ENCODE measurements at places on chromosomes 7 and 10.
A peak's percentile ranks its signal among the peaks of the same experiment; 100 is the strongest.

DNA sequence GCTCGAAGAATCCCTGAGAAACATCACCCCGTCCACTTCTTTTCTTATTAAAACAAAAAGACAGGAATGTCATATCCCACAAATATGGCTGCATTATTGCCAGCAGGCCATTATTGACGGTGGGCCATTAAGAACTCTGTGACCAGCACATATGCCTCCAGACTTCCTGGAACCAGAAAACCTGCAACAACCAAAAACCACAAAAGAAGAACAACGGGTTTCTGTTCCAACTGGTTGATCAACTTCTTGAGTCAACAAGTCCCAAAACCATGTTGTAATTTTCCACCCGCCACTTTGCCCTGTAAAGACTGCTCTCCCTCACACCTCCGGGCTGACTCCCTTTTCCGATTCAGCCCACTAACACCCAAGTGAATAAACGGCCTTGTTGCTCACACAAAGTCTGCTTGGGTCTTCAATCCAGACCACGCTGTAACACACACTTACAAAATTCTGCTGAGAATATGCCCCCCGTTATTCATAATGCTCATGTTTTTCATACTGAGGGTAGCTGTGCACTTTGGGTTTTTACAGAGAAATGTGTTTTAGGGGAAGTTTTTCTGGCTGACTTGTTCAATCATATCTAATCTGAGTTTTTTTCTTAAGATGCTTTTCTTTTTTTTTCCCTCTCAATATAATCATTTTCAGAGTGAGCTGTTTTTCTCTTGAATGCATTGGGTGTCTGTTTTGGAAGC lies 20.7 kb downstream of the ZNF107 start:
- peak; percentile 96 for DNase-seq

GRCh38 chr10:14611968-14612693 lies 162.6 kb downstream of the FAM107B start:
- no peak for DNase-seq

DNA sequence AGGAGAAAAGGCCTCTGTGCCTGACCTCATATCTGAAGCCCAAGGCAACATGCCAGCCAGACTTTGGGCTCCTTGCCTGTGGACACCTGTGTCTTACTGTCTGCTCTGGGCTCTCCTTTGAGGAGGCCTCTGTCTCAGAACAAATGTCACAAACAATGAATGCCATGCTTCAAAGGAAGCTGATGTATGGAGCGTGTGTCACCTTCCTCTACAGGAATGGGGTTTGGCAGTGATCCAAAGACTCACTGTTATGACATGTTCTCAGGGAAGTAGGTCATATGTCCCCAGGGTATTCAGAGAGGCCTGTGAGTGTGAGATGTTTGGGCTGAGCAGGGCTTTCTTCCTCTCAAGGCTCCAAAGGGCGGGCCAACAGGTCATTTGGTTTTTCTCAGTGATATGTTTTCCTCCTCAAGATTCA lies 38.4 kb downstream of the PTPRE start:
- DNase-seq = peak; percentile 93

DNA sequence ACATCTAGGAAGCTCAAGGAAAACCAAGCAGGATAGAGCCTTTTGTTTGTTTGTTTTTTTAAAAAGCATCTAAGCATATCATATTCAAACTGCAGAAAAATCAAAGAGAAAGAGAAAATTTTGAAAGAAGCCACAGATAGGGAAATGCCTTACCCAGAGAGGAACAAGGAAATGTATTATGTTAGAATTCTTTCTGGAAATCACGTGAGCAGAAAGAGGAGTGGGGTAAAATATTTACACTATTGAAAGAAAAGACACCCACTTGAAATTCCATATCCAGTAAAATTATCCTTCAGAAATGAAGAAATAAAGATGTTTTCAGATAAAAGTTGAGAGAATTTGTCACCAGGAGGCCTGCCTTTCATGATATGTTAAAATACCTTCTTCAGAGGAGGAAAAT lies 775.7 kb upstream of the IGFBP3 start:
- no peak for DNase-seq

DNA sequence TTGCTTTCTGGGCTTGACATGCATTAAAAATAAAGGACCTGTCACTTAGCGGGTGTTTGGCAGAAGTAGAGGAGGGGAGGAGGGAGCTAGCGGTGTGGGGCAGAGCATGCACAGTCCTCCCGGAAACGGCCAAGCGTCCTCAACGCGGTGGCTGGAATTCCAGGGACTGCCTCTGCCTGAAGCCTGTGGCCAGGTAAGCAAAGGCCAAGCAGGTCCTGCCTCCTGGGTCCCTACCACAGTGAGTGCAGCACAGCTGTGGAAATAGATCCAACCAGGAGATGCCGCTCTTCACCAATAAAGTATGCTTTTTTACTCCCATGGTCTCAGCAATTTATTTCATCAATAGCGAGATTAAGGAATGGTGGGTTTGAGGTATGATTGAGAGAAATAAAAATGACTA lies 323.4 kb downstream of the WDR37 start:
- no peak for DNase-seq

GRCh38 chr7:134694299-134694698 lies 47.6 kb downstream of the BPGM start:
- no peak for DNase-seq

DNA sequence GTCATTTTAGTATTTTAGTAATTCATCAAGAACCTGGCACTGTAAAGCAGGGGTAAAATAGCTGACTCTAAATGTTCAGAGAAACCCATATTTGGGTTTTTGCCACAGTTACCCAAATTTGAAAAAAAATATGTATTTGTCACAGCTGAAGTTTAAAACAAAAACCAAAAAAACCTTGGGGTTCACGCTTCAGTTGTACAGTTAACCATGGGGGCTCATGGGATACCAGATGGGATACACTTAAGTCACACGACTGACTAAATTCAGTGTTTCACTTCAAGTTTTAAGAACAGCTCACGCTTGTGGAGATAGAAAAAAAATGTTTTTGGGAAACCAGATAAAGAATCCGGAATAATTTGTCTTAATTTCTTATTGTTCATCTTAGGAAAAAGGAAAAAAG lies 2.1 kb downstream of the ARL3 start:
- no peak for DNase-seq

DNA sequence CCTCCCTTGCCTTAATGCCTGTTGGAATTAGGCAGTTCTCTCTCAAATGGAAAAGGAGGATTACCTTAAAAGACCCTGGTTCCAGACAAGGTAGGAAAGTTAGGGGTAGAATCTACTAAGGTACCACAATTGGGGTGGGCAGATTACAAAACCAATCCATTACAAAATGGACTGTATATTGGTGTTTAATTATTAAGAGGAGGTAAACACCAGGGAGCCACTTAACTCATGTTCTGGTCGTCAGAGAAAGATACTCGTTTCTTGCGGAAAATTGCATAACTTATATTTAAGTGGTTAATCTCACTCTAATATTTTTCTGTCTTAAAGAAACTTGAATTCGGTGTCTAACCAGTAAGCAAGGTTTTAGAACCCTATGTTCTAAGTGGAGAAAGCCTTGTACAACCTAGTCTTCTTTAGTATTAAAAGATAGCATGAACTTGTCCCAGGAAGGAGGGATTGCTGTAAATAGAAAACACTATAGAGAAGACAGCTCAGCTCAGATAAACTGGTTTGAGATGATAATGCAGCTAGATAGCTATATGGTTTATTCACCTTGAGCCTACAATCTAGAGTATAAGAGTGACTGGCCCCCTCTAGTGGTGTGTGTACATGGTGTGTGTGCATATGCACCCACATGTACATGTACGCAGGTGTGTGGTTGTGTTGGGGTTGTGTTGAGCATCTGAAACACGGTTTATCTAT lies 58.0 kb upstream of the STRIP2 start:
- peak; percentile 83 for DNase-seq

GRCh38 chr7:7554649-7555575 lies 11.8 kb upstream of the MIOS start:
- no peak for DNase-seq

GRCh38 chr10:132566892-132567291 lies 29.3 kb downstream of the INPP5A start:
- DNase-seq = no peak

GRCh38 chr10:112136486-112137153 lies 46.9 kb downstream of the GPAM start:
- no peak for DNase-seq

DNA sequence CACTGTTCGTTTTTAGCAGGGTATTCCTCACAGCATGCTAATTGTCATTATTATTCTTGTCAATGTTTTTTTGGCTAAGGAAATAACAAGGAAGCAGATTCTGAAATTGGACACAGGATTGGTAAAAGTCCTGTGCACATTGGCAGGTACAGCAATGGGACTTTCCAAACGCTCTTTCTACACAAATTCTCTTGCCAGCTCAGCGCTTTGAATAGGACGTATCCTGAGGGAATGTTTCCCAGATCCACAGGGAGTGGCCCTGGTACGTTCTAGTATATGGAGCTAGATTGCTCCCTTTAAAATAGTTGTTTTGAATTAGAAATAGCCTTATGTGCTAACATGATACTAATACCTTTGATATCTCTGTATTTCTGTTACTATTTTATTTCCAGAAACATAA lies 82.8 kb upstream of the GRB10 start:
- DNase-seq = no peak

GRCh38 chr10:92598321-92598720 lies 5.4 kb downstream of the KIF11 start:
- peak; percentile 45 for DNase-seq

DNA sequence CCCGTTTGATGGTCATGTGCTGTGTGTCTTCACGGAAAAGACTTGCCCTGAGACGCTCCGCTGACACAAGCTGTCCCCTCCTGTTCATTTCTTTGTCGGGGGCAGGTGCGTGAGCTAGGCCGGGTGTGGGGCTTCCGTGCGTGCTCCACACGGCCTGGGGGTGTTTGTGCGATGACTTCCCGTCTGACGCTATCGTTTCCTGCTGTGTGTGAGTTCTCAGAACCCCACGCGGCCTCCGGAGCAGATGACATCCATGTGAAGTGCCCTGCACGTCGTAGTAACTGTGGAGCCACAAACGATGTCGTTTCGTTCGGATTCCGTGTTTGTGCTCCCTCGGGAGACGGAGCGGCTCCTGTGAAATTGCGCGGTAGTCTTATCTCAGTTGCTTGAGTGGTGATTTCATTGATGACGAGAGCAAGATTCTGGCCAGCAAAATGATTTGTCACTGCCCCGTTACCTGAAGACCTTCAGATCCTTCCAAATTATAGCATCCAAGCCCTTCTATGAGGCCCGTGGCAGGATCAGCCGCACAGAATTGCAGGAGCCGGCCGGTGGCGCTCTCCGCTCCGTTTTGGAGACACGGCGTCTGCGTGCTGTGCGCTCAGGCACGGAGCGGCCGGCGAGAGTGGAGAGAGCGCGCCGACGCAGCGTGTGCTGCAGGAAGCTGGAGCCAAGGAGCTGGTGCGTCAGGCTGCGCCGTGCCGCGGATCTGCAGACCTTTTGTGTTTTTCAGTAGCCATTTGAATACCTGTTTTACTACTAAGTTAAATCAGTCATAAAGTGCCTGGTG lies 94.9 kb downstream of the NKX6-2 start:
- no peak for DNase-seq

DNA sequence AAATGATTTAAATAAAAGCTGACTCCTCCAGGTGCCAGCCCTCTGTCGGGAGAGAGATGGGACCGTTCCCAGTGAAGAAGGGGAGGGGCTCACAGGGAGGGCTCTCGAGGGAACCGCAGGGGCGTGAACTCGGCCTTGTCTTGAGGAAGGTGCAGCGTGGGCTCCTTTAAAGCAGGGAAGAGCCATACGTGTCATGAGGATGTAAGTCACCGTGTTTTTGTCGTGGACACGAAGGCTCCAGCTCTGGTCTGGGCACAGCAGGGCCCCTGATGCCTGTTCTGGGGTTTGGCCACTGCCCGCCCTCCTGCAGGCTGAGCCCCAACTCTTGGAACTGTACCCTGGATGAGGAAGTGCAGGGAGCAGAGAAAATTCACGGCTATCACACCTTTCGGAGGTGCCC lies 45.0 kb downstream of the JAKMIP3 start:
- no peak for DNase-seq

GRCh38 chr10:100823194-100823593 lies 77.8 kb downstream of the PAX2 start:
- DNase-seq = no peak

DNA sequence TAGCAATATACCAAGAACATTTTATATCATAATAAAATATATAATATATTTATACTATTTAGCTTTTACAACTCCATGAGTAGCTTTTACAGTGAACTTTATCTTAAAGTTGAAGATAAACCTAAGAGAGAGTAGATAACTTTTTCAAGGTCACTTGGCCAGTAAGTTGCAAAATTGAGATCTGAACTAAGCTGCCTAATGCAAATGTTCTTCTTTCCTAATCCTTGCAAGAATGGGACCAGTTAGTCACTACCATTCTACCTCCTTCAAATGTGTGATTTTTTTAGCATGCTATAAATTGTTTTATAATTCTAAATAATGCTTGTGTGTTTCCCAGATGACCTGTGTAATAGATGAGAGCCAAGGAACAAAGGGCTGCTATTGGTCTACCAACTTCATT lies 47.8 kb downstream of the CH25H start:
- no peak for DNase-seq

DNA sequence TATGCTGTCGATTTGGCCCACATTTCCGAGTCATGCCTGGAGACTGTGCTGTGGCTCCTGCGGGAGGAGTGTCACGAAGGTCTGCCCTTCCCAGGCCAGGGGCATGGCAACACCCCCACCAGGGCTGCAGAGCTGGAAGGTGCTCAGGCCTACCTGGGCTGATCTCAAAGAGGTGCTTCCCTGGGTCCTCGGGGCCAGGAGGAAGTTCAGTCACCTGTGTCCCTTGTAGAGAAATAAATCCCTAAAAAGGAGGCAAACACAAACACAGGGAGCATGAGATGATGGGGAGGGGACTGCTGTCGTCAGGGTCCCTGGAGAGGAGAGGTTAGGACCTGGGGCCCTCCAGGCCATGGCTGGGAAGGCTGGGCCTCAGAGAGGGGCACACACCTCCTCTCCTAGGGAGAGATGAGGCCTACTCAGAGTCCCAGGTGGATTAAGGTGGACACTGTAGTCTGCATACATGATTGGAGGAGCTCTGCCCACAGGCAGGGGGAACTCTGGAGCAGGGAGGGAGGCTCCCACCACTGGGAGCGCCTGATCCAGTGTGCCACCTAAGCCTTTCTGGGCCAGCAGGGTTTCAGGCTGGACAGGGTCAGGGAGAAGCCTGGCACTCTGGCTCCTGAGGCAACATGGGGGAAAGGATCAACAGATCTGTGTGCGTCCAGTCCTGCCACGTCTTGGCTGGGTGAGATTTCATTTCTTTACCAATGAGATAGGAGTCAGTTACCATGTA lies 49.4 kb downstream of the ARHGAP22 start:
- no peak for DNase-seq

GRCh38 chr10:103818765-103819374 lies 36.5 kb downstream of the SH3PXD2A start:
- no peak for DNase-seq

Data from NB4 (cell line).